ENCODE measurements at places on chromosomes 13 and 19. TPM values are rescaled to one million over a fixed set of nuclear protein-coding genes. Genes with fewer than 3 reads are reported as not detected.

The COL5A3 gene
- total RNA-seq = 1.2 TPM

The DAND5 gene
- total RNA-seq = not detected

The SPACA4 gene
- total RNA-seq = not detected

The C2CD4C gene
- 16.1 TPM for total RNA-seq

The ZNF433 gene
- total RNA-seq = 19.5 TPM

The LACC1 gene
- 4.2 TPM for total RNA-seq

The MCEMP1 gene
- total RNA-seq = 0.78 TPM

The SLITRK5 gene
- total RNA-seq = 48.2 TPM

The DAPK3 gene
- 51.3 TPM for total RNA-seq

The PRSS57 gene
- total RNA-seq = not detected
